ENCODE measurements at places on chromosomes 12 and 14. TPM values are rescaled to one million over a fixed set of nuclear protein-coding genes. Genes with fewer than 3 reads are reported as not detected.

Gene NUMB
- total RNA-seq: 75.2 TPM

- no peak for DNase-seq
Observed at GRCh38 chr14:56812364-56813141, 2.3 kb upstream of the OTX2 start.

Gene SNAPC1
- 10.0 TPM for total RNA-seq

Gene GLI1
- total RNA-seq: 0.54 TPM

DNA sequence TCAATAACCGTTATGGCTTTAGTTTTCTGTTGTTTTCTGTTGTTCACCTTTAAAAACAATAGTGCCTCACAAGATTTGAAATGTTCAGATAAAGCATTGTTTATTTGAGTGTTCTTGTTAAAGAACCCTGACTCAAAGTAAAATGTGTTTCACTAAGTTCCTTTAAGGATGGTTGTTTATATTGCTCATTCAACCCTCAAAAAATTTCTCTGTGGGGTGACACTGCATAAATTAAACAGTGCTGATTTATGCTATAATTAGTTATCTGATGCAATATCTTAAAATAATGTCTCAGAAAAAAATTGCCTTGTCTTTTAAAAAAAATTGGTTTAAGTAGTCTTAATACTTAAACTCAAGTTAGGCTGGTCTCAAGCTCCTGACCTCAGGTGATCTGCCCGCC, 775.1 kb downstream of the FLRT2 start:
- DNase-seq: no peak

- no peak for DNase-seq
Observed at GRCh38 chr12:130514149-130514551, 176.5 kb downstream of the PIWIL1 start.

DNA sequence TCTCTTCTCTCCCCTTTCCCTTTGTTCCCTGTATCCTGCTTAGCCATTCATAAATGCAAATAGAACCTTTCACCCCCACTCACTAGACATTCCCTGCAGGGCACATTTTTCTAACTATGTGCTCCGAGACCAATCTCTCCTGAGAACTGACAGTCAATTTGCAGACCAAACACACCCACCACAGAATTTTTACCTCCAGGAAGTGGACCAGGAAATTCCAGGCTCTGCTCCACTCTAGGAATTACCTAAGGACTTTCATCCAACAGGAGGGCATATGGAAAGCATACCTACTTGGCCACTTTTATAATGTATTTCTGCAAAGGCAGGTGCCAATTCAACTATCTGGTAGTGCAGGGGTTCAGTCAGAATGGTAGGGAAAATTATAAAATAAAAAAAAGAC, 8.9 kb upstream of the TAS2R46 start:
- no peak for DNase-seq

- DNase-seq: no peak
Observed at GRCh38 chr14:42854061-42854460, 1247.4 kb downstream of the LRFN5 start.

All from Calu3 (cell line).